Colonic mucosa (tissue), 4 donors: ENCODE measurements at places on chromosomes 4 and X. TPM values are rescaled to one million over a fixed set of nuclear protein-coding genes. Genes with fewer than 3 reads are reported as not detected.

- no peak for DNase-seq
These were observed 71.0 kb downstream of the PRSS12 start for GRCh38 chr4:118281611-118282442.

Gene PABPC1L2B
- total RNA-seq: not detected

Gene FRMPD3
- 0.13 TPM for total RNA-seq

DNA sequence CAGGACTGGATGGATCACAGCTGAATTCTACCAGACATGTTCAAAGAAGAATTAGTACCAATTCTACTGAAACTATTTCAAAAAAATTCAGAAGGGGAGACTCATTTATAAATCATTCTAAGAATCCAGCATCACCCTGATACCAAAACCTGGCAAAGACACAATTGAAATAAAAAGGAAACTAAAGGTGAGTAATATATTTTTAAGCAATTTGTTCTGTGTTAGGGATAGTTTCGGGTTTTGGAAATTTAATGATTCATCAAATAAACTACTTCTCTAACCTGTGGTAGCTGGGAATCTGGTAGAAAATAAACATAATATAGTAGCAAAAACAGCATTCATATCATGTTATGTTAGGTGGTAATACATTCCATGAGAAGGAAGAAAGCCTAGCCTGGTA lies 662.2 kb upstream of the BOD1L1 start:
- DNase-seq: no peak

DNA sequence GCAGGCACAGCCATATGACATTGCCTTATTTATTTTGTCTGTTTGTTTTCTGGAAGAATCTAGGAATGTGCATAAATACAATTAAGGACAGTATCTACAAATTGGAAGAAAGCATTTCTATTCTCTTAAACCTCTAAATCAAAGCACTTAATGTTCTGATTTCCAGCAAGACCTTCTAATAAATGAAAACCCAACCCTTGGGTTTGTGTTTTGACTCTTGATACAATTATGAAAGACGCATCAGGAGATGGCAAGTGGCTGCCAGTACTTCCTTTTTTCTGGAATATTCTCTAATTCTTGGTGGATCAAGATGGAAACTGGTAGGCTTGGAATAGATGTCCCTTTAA lies 437 bp upstream of the CPE start:
- DNase-seq: no peak

GRCh38 chr4:98694076-98694475 lies 35.7 kb upstream of the TSPAN5 start:
- no peak for DNase-seq

Gene UXT
- total RNA-seq: 102 TPM

- no peak for DNase-seq
These were observed 536.2 kb upstream of the KLHL4 start for GRCh38 chrX:86981326-86981879.

Gene FATE1
- not detected for total RNA-seq

Gene C4orf51
- not detected for total RNA-seq

GRCh38 chrX:24846550-24847150 lies 152.9 kb downstream of the POLA1 start:
- DNase-seq: no peak

Gene ZNF827
- total RNA-seq: 17.9 TPM

GRCh38 chrX:153669174-153669890 lies 4.3 kb downstream of the PNCK start:
- no peak for DNase-seq

DNA sequence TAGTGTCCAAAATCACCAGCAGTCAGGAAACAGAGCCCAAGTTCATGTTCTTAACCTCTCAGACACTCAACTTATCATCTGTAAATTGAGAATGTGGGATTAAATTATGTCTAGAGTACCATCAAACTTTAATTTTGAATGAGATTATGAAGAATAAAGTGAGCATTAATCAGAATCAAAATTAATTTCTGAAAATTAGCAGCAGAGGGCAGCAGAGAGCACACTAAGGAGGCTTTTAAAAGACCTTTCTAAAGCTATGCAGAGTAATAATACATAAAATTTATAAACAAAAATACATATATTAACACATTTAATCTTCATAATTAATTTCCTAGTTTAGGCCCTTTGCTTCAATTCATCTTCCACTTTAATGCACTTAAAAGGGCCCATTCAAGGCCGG lies 7.1 kb downstream of the TASL start:
- DNase-seq: no peak

Gene CHRDL1
- 2.2 TPM for total RNA-seq

Gene ATP8A1
- total RNA-seq: 19.1 TPM

DNA sequence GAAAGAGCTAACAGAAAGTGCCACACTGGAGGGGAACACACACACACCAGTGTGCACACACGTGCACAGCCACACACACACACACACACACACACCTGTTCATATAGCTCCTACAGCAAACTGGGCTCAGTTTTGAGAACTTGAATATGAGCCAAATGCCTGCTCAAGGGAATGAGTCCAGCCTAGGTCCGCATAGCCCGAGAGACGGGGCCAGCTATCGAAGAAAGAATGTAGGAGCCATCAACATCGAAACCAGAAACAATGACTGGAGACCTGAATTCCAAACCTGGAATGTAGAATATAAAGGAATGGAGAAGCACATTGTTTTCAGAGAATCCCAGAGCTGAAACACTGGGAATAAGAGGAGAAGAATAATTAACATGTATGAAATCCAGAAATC lies 37.6 kb upstream of the ERVMER34-1 start:
- no peak for DNase-seq
